ENCODE measurements at places on chromosomes 16 and 17.

DNA sequence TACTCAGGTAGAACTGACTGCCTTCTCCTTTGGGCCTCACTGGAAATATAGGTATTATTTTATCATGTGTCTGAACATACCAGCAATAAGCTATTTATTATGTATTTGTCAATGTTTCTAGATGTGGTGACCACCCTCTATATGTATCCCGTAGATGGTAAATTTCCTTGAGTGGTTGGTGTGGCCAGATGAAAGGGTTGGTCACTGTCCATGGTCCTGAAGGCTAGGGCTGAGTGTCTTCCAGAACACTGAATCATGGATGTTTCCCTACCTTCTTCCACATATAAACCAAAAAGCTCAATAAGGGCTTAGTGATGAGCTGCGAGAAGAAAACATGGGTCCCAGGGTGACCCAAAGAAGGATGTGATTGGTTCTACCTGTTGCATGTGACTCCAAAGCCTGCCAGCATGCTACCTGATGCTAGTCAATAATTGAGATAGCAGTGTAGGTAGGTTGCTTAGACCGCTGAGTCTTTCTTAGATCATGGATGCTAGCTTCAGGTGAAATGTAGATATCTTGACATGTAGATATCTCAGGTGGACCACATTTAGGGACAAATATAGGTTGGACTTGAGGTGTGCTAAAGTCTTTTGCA lies 150.3 kb downstream of the ASIC2 start:
- DNase-seq, result no peak

DNA sequence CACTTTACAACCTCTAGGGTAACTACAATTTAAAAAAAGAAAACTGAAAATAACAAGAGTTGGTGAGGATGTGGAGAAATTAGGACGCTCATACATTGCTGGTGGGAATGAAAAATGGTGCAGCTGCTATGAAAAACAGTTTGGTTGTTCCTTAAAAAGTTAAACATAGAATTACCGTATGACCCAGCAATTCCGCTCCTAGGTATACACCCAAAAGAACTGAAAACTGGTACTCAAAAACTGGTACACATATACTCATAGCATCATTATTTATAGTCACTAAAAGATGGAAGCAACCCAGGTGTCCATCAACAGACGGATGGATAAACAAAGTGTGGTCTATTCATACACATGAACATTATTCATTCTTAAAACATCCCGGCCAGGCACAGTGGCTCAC lies 42.9 kb upstream of the DNAH17 start:
- no peak for DNase-seq

DNA sequence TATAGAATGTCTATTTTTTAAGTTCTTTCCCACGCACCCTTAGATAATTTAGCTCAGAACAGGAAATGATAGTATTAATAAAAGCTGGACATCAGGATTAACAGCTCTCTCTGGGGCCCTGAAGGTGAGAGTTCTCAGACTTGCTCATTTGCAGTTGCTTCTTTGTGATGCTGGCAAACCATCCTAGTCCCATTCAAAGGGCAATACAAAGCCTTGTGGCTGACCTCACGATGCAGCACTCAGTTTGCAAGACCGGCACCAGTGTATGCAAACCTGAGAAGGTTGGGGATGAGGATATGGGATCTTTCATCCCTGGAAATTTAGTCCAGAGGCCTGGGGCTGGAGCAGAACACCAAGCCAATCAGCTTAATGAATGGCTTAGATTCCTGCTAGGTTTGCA lies 29.3 kb downstream of the STH start:
- no peak for DNase-seq

DNA sequence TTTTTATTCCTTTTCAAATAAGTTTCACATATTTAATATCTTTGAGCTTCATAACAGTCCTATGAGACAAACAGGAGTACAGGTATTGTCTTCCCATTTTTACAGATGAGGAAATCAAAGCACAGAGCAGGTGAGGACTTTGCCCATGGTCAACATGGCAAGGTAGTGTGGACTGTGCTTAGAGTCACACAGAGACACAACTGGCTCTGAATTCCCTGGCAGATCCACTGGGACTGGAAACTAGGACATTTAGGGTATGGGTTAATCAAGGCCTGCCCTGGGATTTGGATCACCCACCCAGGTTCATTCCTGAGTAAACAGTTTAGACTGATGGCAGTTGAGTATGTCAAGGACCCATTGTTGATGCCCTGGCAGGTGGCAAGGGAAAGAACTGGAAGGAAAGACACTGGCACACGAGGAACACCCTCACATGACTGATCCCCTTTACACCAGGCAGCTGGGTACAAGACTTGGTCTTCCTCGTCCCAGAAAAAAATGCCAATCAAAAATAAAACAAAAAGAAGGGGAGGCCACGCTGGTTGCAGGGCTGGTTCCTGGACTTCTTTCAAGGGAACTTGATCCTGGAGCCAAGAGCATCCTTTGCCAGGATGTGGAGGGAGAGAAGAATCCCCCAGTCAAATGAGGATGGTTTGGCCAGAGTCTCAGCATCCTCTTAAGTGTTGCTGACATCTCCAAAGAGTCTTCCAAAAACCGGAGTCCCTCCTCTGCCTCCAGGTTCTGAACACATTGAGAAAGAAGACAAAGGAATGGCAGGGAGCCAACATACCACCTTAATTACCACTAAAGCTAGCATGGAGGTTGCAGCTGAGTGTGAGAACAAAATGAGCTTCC lies 34.9 kb downstream of the CHD9 start:
- no peak for DNase-seq

- DNase-seq, result no peak
Measured at GRCh38 chr17:17493249-17493985, 2.8 kb downstream of the RASD1 start.

DNA sequence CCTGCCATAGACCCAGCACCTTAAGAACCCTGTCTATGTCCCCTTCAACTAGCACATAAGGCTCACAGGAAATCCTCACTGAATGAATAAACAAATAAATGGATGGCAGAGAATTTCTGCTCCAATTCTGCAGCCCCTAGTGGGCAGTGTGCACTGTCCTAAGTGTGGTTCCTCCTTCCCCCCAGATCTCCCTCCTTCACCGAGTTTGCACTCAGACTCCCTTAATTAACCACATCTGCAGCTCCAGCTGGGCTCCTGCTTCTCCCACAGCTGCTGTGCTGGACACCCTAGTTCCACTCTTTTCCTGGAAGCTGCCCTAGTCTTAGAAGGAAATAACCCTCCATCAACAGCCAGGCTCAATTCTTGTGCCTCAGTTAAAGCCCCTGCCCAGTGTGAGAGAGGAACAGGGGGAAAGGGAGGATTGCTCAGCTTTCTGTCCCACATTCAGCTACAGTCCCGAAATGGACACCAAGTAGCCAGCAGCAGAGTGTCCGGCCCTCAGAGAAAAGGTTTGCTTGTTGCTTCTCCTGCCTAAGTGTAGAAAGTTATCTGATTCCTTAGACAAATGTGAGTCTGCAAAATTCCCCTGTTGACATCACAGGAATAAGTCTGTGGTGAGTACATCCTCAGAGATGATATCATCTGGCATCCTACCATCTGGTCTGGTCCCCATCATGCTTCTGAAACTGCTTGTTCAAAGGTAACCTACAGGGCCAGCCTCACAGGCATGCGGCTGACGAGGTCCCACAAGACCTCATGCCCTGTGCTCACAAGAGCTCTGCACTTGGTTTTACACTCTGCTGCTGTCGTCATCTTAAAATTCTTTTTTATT lies 12.3 kb downstream of the LRRC3C start:
- DNase-seq, result no peak
